Activated CD8-positive, alpha-beta memory T cell treated with anti-CD3 and anti-CD28 coated beads for 1 hour (primary cell): ENCODE measurements at places on chromosomes 1 and 21.

GRCh38 chr1:48875552-48876329 is 99.0 kb upstream of the BEND5 start:
- no peak for DNase-seq

DNA sequence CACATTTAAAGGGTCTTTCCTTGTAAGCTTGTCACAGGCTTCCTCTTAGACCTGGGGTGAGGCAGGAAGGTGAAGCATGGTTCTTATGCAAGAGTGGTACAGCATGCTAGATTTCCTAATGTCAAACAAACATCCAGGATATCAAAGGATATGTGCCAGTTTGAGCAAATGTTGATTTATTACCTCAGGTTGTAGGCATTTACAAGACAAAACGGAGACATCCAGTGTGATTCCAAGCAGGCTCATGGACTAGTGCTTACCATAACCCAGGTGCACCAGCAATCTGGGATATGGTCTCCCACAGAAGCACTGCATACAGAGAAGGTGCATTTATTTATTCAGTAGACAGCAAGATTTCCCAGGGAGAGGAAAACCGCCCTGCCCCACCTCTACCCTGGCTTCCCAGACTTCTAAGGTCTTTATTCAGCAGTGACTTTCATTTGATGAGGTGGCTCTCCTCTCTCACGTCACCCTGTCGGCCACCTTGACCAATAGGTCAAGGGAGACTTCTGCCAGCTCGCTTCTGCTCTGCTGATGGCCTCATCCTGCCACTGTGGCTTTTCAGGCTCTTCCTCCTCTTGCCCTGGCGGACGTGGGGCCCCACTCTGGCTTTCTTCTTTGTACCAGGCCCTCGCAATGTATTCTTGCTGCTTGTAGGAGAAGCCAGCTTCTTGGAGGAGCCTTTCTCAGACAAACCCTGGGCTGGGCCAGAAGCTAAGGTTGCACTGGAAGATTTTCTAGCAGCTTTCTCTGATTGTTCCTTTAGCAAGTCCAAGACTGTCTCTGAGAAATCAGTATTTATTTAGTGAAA is 25.6 kb downstream of the HHIPL2 start:
- DNase-seq = no peak

DNA sequence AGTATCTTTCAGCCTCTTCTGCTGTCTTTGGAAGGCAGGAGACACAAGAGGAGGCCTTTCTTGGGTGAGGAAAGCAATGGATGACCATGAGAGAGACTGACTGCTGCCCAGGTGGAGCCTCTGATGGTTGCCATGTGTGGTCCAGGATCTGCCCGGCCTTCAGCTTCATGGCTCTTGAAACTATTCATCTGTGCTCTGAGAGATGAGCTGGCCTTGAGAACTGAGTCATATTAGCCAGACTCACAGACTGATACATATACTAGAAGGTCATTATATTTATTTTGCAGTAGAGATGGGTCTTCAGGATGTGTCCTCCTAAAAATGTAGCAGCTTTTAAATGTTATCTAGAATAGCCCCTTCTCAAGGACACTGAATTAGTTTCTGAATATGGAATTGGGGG is 33.7 kb downstream of the PTGFRN start:
- DNase-seq = no peak

- DNase-seq = no peak
Observed at GRCh38 chr1:236830560-236830959, 35.5 kb downstream of the MTR start.

GRCh38 chr1:231678011-231678432 is 51.4 kb downstream of the DISC1 start:
- no peak for DNase-seq

DNA sequence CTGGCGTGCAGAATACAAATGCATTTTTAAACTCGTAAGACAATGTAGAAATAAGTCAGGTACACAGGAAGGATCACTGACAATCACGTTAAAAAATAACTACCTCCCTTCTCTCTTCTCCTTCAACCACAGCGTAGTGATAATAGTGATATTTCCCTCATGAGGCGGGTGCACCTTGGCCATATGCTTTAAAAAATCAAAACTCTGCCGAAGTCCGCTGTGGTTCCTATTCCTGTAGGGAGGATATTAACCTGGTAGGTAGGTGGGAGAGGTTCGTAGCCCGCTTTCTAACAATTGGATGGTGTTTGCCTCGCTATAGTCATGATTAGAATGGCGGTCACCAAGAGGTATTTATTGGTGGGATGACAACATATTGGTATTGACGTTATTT is 732 bp downstream of the GREM2 start:
- DNase-seq = no peak

GRCh38 chr1:1178794-1179331 is 5.2 kb downstream of the TTLL10 start:
- no peak for DNase-seq
